Skeletal muscle tissue (tissue), 5 donors: ENCODE measurements at places on chromosomes 5 and 9. TPM values are rescaled to one million over a fixed set of nuclear protein-coding genes. Genes with fewer than 3 reads are reported as not detected.

The FSTL4 gene
- total RNA-seq, result 1.0 TPM

The MARCHF11 gene
- 1.0 TPM for total RNA-seq

The FOXD4L5 gene
- under 0.01 TPM for total RNA-seq

The PCDHGA4 gene
- total RNA-seq, result 1.0 TPM

The C5orf58 gene
- not detected for total RNA-seq

The SARDH gene
- total RNA-seq, result 5.7 TPM

The NR6A1 gene
- total RNA-seq, result 0.52 TPM

The SLC31A2 gene
- total RNA-seq, result 5.2 TPM

The ADGRV1 gene
- 2.6 TPM for total RNA-seq

The GPR21 gene
- 3.1 TPM for total RNA-seq

The PNPLA7 gene
- 1.0 TPM for total RNA-seq

The SEMA5A gene
- total RNA-seq, result 25.1 TPM

The PCDHA12 gene
- not detected for total RNA-seq

The GABBR2 gene
- total RNA-seq, result under 0.01 TPM

The CCDC187 gene
- total RNA-seq, result under 0.01 TPM

The PCDHGB4 gene
- 4.7 TPM for total RNA-seq

The PCDHGA3 gene
- 2.1 TPM for total RNA-seq

The KCTD16 gene
- total RNA-seq, result under 0.01 TPM

The PCDHB4 gene
- total RNA-seq, result 1.6 TPM

The ADGRD2 gene
- total RNA-seq, result not detected

The TIMD4 gene
- total RNA-seq, result 3.1 TPM

The RGP1 gene
- 7.8 TPM for total RNA-seq

The ACSL6 gene
- total RNA-seq, result 3.1 TPM

The FOXD4L3 gene
- not detected for total RNA-seq

The IL7R gene
- 0.52 TPM for total RNA-seq

The SLC6A18 gene
- total RNA-seq, result not detected

The NAIF1 gene
- 8.9 TPM for total RNA-seq

The RNF183 gene
- not detected for total RNA-seq

The MINAR2 gene
- not detected for total RNA-seq

The PCDHB7 gene
- 2.1 TPM for total RNA-seq

The QRFP gene
- not detected for total RNA-seq

The SHC3 gene
- total RNA-seq, result 0.52 TPM

The DNAH5 gene
- 1.0 TPM for total RNA-seq

The SLC27A6 gene
- total RNA-seq, result 1.6 TPM

The PTPRD gene
- total RNA-seq, result 75.7 TPM

The FAT2 gene
- under 0.01 TPM for total RNA-seq

The CNTNAP3 gene
- 4.2 TPM for total RNA-seq

The DBH gene
- not detected for total RNA-seq

The NTMT1 gene
- 18.8 TPM for total RNA-seq
